Smooth muscle cell of the brain vasculature (primary cell): ENCODE measurements at places on chromosomes 6 and 20.
A peak's percentile ranks its signal among the peaks of the same experiment; 100 is the strongest.

GRCh38 chr6:27514906-27515495, 42.1 kb upstream of the ZNF184 start:
- DNase-seq, result no peak

- DNase-seq, result no peak
Measured at GRCh38 chr6:125294925-125295324, 6.8 kb downstream of the HDDC2 start.

DNA sequence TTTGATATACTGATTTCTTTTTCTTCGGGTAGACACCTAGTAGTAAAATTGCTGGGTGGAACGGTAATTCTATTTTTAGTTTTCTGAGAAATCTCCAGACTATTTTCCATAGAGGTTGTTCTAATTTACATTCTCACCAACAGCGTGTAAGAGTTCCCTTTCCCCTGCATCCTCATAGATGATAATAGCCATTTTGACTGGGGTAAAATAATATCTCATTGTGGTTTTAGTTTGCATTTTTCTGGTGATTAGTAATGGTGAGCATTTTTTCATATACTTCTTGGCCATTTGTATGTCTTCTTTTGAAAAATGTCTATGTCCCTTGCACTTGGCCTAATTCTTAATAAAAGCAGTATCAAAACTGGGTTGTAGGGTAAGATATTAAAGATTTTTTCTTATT, 148.9 kb upstream of the SIM1 start:
- no peak for DNase-seq

DNA sequence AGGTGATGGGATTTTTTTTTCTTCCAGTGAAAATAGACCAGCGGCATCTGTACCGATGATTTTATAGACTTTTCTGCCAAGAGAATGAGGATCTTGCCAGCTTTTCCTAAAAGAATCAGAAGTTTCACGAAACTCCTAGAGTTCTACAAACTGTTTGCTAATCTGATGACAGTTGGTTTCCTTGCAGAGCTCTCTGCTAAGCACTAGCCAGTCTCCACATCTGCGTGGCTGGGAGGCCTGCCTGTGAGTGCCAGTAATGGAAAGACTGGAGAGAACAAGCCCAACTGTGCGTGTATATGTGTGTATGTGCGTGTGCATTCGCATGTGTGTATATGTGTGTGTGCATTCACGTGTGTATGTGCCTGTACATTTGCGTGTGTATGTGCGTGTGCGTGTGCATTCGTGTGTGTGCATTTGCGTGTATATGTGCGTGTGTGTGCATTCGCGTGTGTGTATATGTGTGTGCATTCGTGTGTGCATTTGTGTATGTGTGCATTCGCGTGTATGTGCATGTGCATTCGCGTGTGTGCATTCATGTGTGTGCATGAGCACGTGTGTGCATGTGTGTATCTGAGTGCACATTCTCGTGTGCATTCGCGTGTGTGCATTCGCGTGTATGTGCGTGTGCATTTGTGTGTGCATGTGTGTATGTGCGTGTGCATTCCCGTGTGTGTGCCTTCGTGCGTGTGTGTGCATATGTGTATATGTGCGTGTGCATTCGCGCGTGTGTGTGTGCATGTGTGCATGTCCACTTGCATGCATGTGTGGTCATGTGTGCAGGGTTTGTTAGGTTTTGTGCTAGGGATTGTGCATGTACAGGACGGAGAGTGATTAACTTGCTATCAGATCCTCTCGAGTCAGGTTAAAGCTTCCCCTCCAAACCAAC, 379.4 kb downstream of the TAF4 start:
- no peak for DNase-seq

GRCh38 chr20:12594410-12595088, 414.2 kb upstream of the SPTLC3 start:
- DNase-seq, result no peak

DNA sequence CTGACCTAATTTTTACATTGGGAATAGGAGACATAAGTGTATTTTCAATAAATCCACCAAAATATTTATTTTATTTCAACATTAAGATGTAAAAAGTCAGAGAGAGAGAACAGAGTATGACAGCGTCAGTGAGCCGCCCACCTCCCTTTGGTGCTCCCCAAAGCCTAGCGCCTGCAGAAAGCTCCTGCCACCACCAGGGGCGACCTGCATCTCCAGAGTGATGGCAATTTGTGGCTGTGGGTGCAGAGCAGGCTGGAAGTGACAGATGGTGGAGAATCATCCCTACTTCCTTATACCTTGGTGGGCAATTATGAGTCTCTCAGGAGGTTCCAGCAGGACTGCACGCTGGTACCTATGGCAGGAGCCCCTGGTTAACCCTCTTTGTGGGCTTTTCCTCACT, 87.3 kb downstream of the PTPRT start:
- no peak for DNase-seq

DNA sequence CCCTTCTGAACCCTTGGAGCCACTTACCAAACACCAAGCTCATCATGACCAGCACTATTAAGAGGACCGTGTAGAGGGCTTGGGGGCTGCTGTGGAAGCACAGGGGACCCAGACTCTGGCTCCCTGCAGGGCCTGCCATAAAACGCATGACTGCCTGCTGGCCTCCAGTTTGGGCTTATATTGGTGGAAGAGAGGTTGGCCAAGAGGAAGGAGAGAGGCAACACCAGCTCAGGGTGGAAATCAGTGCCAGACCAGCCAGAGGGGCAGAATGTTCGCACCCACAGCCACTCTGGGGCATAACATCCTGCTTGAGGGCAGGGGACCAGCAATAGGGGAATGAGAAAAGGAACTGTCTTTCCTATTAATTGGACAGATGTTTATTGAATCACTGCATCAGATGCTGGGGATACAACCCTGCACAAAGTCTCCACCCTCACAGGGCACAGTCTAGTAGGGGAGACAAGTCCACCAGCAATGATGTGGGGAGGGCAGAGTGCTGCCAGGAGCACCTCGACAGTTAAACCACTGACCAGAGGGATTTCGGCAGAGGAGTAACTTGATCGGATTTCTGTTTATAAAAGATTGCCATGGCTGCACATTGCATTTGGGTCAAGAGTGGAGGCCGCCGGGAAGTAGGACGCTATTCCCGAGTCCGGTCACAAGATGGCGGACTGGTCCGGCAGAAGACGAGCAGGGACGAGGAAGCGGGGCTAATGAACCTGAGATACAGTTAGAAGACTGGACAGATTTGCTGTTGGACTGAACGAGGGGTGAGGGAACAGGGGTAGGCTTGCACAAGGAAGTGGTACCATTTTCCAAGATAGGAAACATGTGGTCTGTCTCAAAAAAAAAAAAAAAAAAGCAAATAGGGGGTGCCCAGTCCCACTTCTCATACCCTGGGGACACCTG, at the start of gene LY6G5C:
LY6G5C (minus strand) TSS at position 842 of the 909 bp plus-strand sequence; CDS start at position 148, 694 bp downstream.
- peak; percentile 72 for DNase-seq

GRCh38 chr6:126007800-126008199, 21.5 kb downstream of the TRMT11 start:
- no peak for DNase-seq

DNA sequence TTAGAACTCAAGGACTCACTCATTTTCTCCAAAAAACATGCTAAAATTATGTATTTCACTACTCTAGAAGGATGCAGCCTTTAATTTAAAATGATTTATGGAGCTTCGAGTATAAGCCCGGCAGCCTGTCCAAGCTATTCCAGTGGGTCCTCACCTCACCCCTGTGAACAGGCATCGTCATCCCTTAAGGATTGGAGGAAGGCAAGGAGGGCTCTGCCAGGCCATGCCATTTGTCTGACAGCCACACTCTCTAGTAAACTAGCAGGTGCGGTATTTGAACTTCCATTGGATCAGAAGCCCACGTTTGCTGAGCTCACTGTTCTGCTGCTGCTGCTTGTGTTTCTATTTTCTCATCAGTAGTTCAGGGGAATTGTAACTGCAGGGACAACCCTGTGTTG, 39.8 kb upstream of the NAA20 start:
- no peak for DNase-seq

DNA sequence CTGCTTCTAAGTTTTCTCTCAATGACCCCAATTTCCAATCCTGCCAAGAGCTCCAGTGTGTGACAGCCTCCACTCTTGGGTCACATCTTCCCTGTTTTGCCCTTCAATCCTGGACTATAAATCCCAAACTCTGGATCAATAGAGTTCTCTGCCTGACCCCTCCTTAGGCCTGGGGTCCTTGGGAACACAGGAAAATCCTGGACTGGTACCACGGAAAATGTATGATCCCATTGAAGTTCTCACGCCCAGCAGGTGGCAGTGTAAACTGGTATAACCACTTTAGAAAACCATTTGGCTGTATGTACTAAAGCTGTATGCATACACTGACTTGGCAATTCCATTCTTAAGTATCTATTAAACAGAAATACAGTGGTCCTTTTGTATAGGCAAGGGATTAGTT, 98.0 kb downstream of the SNAP25 start:
- DNase-seq, result no peak

GRCh38 chr6:32271429-32271828, 47.6 kb upstream of the NOTCH4 start:
- DNase-seq, result no peak

GRCh38 chr6:21173031-21173430, 420.5 kb upstream of the SOX4 start:
- DNase-seq, result no peak

- no peak for DNase-seq
Measured at GRCh38 chr6:46352541-46353268, 138.5 kb downstream of the RCAN2 start.

DNA sequence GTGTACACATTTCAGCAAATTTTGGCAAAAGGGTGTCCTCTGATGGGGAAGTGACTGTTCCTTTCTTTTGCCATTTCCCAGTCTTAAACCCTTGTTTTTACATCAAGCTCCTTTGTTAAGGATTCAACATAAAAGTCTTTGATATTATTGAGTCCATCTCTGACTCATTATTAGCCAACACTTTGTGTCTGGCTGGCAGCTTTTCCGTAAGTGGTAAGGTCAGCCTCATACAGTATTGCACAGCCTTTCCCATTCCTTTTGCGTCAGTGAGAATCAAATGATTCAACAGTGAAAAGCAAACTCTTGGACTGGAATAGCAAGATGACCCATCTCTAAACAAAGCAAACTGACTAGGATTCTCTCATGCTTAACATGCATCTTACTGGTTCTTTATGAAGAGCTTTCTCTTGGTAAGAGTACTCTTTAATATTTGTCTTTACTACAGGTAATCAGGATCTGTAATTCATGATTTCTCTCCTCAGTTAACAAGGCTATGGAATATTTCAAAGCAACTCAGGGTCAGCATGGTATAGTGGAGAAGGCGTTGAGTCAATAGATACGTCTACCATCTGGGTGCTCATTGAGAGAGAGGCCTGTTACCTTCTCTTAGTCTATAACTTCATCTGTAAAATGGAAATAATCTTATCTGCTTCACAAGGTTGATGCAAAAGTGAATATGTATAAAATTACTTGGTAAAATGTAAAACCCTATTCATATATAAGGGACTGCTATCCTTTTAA, 183.6 kb downstream of the PRL start:
- peak; percentile 62 for DNase-seq

- DNase-seq, result no peak
Measured at GRCh38 chr20:18719426-18719825, 94.2 kb upstream of the SCP2D1 start.

- no peak for DNase-seq
Measured at GRCh38 chr6:139546106-139546472, 171.6 kb upstream of the CITED2 start.

DNA sequence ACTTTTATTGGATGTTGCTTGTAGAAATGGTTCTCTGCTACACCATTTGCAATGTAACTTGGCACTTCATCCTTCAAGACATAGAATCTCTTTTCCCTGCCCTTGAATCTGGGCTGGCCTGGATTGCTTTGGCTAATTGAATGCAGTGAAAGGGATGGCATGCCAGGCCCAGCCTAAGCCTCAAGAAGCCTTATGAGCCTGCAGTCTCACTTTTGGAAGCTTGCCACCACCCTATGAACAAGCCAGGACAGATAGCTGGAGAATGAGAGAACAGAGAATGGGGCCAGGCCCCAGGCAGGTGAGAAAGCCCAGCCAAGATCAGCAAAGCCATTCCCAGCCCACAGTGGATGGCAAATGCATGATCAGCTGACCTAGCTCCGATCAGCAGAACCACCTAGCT, 350.7 kb upstream of the RNF24 start:
- DNase-seq, result no peak

GRCh38 chr6:14883921-14884320, 361.9 kb upstream of the JARID2 start:
- DNase-seq, result no peak

GRCh38 chr6:158457616-158458278, 102.1 kb upstream of the TMEM181 start:
- DNase-seq, result no peak

DNA sequence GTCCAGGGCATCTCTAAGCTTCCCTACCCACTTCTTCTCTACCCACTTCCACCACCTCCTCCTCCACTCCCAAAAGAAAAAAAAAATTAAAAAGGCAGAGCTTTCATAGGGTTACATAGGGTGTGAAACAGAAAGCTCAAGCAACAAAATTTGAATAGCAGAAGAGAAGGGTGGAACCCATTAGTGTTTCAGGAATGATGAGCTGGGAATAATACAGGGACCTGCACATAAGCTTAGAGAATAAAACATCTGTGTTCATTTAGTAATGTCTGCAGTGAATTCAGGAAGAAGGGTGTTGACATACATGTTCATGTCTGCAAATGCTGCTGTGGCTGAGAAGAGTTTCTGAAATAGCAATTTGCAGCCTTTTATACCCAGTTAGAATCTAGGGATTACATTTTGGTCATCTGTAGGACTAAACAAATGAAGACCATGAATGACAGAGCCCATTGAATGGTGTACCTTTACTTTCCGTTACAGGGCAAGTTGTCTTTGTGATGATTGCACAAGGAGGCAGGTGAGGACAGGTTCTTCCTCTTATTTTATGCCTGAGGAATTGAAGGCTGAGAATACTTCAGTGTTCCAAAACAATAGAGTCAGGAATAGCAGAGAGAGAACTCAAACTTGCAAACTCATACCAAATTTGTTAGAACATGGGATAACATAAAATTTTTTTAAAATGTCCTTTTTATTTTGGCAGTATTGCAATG, 975.1 kb downstream of the TFAP2A start:
- no peak for DNase-seq

- DNase-seq, result no peak
Measured at GRCh38 chr6:5085648-5086293, 630 bp downstream of the PPP1R3G start.

GRCh38 chr20:23776067-23776771, 25.5 kb upstream of the CST1 start:
- DNase-seq, result no peak

DNA sequence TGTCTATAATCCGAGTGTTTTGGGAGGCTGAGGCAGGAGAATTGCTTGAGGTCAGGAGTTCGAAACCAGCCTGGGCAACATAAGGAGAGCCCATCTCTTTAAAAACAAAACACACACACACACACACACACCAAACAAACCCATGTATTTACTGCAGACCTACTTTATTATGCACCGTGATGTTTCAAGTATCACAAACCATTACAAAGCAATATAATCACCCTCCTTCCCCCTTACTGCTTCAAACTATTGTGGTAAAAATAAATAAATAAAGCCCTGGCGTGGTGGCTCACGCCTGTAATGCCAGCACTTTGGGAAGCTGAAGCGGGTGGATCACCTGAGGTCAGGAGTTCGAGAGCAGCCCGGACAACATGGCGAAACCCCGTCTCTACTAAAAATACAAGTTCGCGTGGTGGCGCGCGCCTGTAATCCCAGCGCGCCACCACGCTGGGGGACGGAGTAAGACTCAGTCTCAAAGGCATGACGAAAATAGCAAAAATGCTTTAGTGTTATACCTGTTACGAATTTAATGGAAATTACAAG, 1.5 kb downstream of the TBCC start:
- DNase-seq, result no peak
